ENCODE measurements at places on chromosomes 1 and 21.

DNA sequence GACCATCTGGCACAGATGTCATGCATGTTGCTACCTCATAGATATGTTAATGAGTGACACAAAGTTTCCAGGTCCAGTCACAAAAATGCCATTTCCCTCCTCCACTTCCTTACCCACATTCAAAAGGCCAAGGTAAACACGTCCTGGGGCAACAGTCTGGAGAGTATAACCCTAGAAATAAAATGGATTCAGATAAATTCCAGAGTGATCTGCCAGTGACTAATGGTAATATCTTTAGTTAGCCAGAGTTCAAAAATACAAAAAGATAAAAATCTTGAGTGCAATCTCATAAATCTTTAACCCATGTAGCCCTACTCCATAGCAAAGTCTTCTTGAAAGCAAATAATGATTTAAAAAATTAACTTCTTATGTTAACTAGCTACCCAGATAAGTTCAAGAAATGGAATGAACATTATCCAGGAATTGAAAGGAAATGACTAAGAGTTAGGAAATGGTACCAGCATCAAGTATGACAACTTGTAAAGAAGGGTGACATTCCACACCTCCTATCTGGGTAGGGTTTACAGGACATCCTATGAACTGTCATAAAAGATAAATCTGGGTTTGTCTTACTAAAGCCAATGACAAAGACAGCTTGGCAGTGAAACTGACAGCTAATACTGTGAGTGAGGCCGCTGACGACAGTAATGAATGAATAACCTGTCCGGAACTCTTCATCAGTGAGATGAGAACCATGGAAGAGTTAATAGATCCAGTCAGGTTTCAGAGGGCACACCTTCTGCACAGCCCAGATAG, 18.1 kb downstream of the RGS2 start:
- DNase-seq = no peak

DNA sequence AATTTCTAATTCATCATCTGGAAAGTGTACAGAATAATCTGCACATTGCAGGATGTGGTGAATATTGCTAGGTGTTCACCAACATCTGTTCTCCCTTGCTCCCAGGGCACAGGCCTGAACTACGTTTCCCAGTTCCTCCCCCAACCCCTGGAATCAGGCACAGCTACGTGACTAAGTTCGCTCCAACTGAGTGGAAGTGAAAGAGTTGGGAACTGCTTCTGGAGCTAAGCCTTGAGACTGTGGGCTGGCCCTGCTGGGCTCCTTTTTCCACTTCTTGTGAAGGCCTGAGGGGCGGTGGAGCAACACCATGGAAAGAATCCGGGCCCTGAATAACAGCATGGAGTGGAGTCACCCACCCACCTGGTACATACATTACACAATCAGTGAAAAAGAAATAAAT, 534.6 kb downstream of the SMYD3 start:
- no peak for DNase-seq

- no peak for DNase-seq
Measured at GRCh38 chr1:177983077-177983476, 13.2 kb upstream of the SEC16B start.

- no peak for DNase-seq
Measured at GRCh38 chr1:81414488-81415015, 386.2 kb upstream of the ADGRL2 start.

GRCh38 chr1:67472056-67472455, 41.9 kb upstream of the SERBP1 start:
- no peak for DNase-seq

- DNase-seq = no peak
Measured at GRCh38 chr1:242524571-242525359, at the start of gene PLD5. PLD5 (minus strand) TSS chr1:242524697.

DNA sequence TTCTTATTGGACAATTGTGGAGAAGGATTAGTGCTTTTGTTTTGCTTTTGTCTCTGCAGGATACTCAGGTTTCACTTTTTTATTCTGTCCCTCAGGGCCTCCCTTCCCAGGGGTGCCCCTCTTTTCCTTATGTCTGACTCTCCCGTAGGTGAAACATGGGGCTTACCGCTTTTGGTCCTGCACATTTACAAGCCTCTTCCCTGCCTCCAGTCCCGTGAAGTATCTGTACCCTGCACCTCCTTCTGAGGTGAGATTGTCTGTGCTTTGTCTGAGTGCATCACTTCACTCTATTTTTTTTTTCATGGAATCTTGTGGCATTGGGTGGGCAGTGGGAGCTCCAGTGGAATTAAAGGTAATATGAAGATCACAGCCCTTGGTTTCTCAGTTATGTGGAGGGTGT, 758.1 kb upstream of the TPTE start:
- no peak for DNase-seq

DNA sequence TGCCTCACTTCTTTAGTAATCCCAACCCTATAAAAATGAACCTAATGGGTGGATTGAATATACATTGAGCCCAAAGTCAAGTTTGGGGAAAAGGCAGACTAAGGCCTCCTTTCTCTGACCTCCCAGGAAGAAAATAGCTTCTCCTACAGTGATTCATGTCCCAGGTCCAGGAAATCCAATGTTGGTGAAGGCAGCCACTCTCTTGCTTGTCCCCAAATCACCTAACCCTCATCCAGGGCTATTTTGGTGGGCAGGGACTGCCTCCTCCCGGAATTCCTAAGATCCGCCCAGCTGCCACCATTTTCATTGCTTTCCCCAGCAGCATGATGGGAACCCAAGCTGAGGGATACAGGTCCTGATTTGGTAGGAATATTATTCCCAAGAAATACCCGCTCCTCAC, 8.4 kb downstream of the MYOG start:
- no peak for DNase-seq

- DNase-seq = no peak
Measured at GRCh38 chr1:74471470-74471869, 40.9 kb downstream of the LRRC53 start.

- no peak for DNase-seq
Measured at GRCh38 chr1:108585313-108585712, 25.4 kb downstream of the EEIG2 start.

GRCh38 chr1:11680270-11681070, 478 bp downstream of the MAD2L2 start:
- no peak for DNase-seq

DNA sequence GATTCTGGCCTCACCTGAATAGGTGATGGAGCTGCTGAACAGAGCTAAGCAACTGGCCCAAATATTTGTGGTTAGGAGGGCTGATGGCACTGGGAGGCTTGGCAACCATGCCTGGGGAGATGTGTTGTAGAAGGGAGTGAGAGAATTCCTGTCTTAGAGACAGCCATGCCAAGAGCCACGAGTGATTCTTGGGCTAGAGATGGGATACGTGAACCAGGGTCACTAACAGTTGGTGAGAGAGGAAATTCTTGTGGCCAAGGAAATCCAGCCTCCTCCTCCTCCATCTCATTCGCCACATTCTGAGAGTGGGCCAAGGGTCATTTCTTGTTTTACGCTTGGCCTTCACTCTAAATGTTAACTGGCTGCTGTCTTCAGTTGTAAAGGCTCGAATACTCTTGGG, 46.3 kb downstream of the NGF start:
- no peak for DNase-seq

DNA sequence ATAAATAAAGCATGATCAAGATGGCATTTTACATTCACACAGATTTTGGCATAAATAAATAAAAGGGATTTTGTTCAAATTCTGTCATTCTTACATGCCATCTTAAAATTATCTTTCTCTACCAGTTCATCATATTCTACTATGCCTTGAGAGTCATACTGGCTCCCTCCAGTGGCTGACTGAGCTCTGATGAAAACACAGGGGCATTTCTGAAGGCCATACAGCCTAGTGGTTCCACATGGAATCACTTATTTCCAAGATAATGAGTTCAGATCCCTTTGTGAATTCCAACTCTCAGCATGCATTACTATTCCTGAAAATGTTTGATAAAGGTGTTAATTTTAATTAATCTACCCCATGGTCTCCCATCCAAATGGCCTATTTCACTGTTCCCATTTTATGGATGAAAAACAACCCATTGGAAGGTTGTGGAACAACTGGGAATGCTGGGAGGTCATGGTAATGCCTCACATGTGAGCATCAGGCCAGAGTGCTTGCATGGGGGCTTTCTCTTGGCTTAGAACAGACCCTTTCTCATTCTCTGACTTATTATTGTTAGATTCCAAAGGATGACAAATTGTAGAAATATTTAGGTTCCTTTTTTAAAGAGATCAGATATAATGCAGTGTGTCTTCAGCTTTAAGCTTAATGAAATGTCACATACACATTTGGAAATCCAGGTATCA, 622.4 kb upstream of the PKN2 start:
- DNase-seq = peak; percentile 21

GRCh38 chr1:9369964-9370788, 77.5 kb downstream of the SPSB1 start:
- no peak for DNase-seq

- no peak for DNase-seq
Measured at GRCh38 chr1:11600836-11601235, 53.4 kb downstream of the FBXO2 start.

DNA sequence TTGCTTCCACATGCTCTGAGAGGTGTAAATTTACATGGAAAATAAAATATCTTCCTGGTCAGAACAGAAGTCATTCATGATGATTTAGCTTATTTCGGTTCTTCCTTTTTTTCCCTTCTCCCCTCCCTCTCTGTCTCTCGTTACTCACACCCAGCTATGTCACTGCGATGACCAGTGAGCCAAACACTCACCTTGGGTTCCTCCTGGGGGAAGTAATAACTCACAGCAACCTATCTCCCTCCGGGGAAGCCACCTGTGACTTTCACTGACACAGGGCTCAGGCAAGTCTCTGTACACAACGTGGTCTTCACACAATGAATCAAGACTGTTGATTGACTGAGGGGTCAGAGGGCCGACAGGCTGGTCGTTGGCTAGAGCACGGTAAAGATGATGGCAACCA, 135.3 kb upstream of the VANGL1 start:
- DNase-seq = no peak

- no peak for DNase-seq
Measured at GRCh38 chr1:173224280-173224892, 17.3 kb upstream of the TNFSF4 start.
